Thyroid gland (tissue), 4 donors: ENCODE measurements at places on chromosomes 4 and X.

DNA sequence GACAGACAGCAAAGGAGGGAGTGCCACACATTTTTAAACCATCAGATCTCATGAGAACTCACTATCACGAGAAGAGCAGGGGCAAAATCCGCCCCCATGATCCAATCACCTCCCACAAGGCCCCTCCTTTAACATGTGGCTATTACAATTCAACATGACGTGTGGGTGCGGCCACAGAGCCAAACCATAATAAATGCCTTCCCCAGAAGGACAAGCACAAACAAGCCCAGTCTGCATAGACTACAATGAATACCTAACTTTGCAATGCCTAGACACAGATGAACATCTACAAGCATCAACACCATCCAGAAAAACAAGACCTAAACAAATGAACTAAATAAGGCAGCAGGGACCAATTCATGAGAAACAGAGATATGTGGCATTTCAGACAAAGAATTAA lies 12.3 kb downstream of the ETDA start:
- no peak for DNase-seq

GRCh38 chr4:64889906-64890610 lies 480.8 kb upstream of the TECRL start:
- no peak for DNase-seq

DNA sequence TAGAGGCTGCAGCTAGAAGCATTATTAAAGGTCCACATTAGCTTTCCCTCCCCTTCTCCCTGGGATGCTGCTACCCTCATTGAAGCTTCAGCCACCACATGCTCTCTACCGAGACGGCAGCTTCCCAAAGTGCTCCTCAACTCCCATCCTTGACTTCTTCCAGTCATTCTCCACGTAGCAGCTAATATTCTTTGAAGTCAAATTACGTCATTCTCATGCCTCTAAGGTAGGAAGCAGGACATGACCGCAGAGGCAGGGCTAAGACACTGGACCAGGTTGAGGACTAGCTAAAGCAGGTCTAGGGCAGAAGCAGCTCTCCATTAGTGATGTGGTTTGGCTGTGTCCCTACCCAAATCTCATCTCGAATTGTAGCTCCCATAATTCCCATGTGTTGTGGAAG lies 128.3 kb downstream of the SHOX start:
- DNase-seq = no peak

- DNase-seq = no peak
Observed at GRCh38 chrX:153551135-153551534, 33.7 kb downstream of the ATP2B3 start.

GRCh38 chr4:2125023-2125422 lies 65.9 kb downstream of the NAT8L start:
- no peak for DNase-seq

DNA sequence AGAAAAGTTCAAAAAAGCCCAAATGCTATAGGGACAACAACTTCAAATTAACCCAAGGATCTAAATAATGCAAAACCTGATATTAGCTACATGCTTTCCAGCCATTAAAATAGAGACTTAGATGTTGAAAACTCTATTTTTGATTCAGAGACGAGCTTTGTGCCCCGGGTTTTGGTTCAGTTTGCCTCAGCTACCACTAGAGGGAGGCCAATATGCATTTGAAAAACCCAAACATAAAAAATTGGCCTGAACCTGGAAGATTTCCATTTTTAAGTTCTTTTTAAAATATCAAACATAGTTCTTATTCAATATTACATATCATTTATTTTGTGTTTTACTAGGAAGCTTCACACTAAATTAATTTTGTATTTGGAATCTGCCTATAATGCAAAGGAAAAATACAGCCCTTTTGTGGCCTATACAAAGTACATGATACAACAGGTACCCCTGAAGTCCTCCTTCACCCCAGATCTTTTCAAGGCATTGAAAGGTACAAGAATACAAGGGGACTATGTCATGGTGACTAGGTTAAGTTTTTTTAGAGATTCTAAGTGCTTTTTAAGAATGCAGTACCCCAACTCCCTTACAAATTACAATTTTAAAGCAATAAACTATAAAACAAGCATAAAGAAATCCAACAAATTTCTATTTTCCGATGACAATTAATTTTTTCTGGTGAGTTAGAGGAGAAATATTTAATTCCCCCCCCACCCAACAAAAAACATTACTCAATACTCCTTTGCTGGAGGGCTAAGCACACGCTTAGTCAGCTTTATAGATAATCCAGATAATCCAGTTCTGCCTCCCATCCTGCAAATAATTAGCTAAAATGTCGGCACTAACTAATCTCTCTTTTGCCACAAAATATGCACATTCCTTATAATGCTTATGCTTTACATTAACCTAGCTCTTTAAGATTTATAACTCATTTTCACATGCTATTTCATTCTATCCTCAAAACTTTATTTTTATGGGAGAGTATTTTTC lies 97.7 kb upstream of the PTPN13 start:
- peak; percentile 35 for DNase-seq

GRCh38 chr4:56979421-56980072 lies 851 bp downstream of the POLR2B start:
- DNase-seq = peak; percentile 23

GRCh38 chr4:17664755-17665154 lies 50.3 kb downstream of the MED28 start:
- DNase-seq = no peak

DNA sequence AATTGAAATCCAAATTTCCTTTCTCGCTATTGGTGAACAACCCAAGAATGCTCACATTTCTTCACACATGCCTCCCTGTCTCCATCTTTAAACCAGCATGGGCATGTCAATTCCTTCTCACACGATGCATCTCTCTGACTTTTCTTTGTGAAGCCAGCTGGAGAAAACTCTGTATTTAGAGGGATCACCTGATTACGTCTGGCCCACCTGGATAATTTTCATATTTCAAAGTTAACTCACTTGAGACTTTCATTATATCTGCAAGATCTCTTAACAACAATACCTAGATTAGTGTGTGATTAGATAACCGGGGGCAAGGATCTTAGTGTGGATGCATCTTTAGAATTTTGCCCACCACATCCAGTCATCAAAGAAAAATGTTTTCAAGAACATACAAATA lies 164.0 kb downstream of the TMEM47 start:
- no peak for DNase-seq

- no peak for DNase-seq
Observed at GRCh38 chrX:132411310-132411977, 77.4 kb downstream of the MBNL3 start.

- peak; percentile 21 for DNase-seq
Observed at GRCh38 chr4:58749206-58749605, 1639.0 kb upstream of the IGFBP7 start.

DNA sequence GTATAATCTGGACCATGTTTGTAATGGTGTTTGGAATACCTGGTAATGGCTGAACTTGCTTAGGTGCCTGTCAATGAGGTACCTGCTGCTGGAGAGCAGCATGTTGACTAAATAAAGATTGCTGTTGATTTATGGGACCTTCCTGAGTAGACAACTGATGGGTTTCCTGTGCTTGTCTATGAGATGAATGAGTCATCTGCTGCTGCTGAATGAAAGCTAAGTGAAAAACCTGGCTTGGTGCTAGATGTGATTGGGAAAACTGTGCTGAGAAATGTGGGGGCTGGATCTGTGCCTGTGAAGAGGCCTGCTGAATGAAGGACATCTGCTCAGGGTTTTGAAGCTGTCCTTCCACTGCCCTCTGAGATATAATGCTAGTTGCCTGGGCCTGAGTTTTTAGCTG lies 69.6 kb downstream of the WNK3 start:
- DNase-seq = no peak

DNA sequence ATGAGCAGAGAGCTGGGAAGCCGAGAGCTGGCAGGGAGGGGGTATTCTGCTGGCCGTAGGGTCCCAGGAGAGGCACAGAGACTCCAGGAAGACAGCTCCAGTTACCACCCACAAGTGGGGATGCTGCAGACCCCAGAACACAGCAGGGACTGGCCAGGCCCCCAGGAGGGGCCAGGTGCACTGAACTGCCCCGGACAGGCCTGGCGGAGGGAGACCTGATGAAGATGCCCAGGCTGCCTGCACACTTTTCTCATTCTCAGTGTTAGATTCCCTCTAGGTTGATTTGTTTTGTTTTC lies 110.8 kb downstream of the CPZ start:
- no peak for DNase-seq

DNA sequence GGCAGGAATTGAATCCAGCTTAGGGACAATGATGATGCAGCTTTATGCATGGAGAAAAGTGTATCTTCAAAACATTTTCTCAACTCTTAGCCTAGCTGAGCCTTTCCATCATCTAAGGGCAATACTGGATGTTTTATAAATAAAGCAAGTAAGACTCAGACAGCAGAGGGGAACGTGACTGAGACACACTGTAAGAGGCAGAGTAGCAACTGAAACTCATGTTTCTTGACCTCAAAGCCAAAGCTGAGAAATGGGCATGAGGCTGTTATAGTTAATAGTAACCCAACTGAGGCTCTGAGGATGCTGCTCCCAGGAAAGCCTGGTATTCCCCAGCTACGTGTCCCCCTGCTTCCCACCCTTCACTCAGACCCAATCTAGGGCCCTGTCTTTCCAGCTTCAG lies 44.6 kb downstream of the ARHGEF9 start:
- DNase-seq = no peak

GRCh38 chr4:143514901-143515300 lies 1.4 kb downstream of the SMARCA5 start:
- no peak for DNase-seq

- DNase-seq = no peak
Observed at GRCh38 chr4:122668241-122668640, 47.4 kb upstream of the IL21 start.

DNA sequence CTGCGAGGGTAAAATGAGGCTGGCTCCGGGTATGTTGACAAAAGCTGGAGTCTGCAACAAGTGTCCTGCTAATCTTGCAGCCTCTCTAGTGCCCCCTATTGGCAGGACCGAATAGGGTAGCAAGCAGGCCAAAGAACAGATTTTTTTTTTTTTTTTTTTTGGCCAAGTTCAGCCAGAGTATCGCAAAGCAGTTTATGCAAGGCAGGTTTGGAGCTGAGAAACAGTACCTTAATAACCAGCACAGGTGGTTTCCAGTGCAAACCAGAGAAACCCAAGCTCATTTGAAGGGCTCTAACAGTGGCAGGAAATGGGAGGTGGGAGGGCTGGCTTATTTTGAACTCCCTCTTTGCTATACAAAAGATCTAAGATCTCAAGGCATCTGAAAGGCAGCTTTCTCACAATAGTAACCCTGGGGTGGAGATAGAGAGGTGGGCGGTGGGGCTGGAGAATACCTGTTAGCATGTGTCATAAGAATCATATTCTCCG lies 38.2 kb upstream of the OCIAD2 start:
- no peak for DNase-seq

- DNase-seq = no peak
Observed at GRCh38 chr4:94354474-94354896, 11.8 kb upstream of the HPGDS start.

GRCh38 chr4:27835851-27836250 lies 975.2 kb downstream of the STIM2 start:
- DNase-seq = no peak

- DNase-seq = peak; percentile 33
Observed at GRCh38 chr4:109406337-109406931, 27.2 kb upstream of the SEC24B start.

- no peak for DNase-seq
Observed at GRCh38 chr4:15926486-15926885, 12.1 kb downstream of the FGFBP1 start.

DNA sequence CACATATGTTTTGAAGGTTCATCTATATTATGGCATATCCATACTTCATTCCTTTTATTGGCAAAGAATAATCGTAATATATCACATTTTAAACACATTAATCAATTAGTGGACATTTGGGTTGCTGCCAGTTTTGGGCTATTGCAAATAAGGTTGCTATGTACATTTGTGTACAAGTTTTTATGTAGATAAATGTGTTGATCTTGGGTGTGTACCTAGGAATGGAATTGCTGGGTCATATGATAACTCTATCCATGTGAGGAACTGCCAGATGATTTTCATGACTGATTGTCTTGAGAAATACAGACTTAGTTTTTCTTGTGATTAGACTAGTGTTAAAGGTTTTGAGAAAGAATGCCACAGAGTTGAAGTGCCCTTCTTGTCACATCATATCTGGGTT lies 99.2 kb upstream of the RAB40AL start:
- no peak for DNase-seq

DNA sequence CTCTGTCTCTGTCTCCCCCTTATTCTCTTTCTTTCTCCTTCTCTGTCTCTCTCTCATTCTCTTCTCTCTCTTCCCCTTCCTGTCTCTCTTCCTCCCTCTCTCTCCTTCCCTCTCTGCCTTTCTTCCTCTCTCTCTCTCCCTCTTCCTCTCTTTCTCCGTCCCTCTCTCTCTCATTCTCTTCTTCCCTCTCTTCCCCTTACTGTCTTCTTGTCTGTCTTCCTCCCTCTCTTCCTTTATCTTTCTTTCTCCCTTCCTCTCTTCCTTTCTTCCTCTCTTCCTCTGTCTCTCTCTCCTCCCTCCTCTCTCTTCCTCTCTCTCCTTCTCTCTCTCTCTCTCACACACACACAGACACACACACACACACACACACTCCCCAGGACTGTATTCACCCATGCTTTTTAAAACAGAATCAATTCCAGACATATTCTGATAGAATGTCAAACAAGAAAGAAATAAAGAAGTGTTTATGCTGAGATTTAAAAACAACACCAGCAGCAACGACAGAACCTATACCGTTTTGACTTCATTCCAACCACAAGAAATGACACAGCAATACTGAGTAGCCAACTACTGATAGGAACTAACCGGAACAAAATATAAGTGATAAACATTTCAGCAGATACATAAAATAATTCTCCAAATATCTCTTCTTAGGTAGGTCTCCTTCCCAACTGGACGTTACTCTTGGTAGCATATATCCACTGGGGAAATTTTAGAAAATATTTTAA lies 296.7 kb downstream of the ASMT start:
- DNase-seq = no peak

DNA sequence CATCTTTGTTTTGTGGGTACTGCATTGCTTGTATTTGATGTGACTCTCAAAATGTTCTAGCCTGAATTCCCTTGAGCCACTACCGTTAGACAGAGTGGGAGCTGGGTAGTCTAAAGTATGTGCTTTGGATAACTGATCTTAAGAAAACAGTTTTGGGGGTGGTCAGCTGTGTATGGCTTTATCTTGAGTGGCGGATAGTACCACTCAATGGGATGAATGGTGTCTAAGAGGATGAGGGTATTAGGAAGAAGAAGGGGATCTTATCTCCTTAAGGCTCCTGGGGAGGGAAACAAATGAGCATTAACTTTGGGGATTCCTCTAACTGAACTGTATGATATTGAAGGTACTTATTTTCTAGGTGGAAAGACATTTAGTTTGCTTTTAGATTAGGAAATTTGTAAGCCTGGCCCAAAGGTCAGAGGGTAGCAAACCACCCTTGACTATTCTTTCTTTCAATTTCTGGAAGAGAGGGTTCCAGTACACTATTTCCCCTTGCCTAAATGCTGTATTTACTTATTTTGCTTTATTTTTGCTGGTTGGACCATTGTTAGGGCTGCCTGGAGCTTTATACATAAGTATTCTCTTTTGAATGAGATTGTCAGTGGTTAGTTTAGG lies 11.3 kb downstream of the BMP2K start:
- no peak for DNase-seq

- DNase-seq = no peak
Observed at GRCh38 chr4:113593400-113594230, 167.9 kb downstream of the CAMK2D start.

- DNase-seq = no peak
Observed at GRCh38 chrX:48591255-48591791, 6.0 kb upstream of the WDR13 start.

GRCh38 chr4:58761563-58761962 lies 1651.4 kb upstream of the IGFBP7 start:
- no peak for DNase-seq
